ACHN (cell line): ENCODE measurements at places on chromosomes 11 and 22.

- no peak for DNase-seq
Observed at GRCh38 chr11:44623731-44624491, 58.4 kb downstream of the CD82 start.

DNA sequence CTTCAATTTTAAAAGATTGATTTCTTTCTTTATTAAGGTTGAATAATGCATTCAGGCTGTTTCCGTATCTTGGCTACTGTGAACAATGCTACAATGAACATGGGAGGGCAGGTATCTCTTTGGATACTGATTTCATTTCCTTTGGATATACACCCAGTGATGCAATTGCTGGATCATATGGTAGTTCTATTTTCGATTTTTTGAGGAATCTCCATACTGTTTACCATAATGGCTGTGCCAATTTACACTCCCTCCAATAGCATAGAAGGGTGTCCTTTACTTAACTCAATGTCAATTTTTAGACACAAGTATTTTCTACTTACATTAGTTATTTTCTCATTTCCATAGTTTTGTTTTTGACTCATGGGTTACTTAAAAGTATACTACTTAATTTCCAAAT, 8.0 kb downstream of the RTCB start:
- no peak for DNase-seq

- no peak for DNase-seq
Observed at GRCh38 chr11:65210361-65210731, 28.6 kb downstream of the CAPN1 start.

- peak; percentile 46 for DNase-seq
Observed at GRCh38 chr22:37462983-37463382, 23.2 kb downstream of the MFNG start.

DNA sequence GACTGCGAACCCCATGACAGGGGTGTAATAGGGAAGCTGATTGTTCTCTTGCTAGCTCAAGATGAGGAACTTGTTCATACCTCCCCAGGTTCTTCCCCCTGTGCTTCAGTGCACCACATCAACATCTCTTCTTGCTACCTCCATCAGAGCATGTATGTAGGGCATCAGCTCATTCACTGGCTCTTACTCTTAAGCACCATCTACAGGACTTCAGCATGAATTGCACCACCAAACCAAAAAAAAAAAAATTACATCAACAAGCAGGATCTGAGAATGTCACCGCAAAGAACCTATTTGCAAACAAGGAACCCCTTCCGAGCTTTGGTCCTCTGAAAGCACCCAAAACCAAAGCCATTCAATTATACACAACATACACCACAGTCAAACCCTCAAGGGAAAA, 2226.5 kb upstream of the RAG2 start:
- DNase-seq = peak; percentile 17

- no peak for DNase-seq
Observed at GRCh38 chr11:129391821-129392220, 16.2 kb downstream of the BARX2 start.

DNA sequence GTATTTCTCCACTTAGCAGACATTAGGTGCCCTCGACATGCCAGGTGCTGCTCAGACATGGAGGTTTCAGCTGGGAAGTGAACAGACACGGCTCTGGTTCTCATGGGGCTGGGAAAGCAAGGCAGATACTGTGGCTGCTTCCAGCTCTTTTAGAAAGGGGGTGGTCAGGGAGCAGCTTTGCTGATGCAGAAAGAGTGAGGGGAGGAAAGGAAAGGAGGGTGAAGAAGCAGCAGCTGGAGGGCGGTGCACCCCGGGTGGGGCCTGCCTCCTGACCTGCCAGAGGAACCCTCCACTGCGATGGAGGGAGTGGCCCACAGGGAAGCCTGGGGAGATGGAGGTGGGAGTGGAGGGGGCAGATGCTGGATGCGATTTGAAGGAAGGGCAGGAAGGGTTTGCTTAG, 76.8 kb downstream of the MORC2 start:
- DNase-seq = no peak
